Inflammatory macrophage treated with lipopolysaccharide for 4 hours (primary cell): ENCODE measurements at places on chromosomes 12 and 14.

DNA sequence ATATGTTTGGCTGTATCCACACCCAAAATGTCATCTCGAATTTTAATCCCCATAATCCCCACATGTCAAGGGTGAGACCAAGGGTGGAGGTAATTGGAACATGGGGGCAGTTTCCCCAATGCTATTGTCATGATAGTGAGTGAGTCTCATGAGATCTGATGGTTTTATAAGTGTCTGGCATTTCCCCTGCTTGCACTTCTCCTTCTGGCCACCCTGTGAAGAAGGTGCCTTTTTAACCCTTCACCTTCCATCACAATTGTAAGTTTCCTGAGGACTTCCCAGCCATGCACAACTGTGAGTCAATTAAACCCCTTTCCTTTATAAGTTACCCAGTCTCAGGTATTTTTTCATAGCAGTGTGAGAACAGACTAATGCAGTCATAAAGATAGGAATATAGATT, 216.7 kb upstream of the SSTR1 start:
- DNase-seq: no peak

DNA sequence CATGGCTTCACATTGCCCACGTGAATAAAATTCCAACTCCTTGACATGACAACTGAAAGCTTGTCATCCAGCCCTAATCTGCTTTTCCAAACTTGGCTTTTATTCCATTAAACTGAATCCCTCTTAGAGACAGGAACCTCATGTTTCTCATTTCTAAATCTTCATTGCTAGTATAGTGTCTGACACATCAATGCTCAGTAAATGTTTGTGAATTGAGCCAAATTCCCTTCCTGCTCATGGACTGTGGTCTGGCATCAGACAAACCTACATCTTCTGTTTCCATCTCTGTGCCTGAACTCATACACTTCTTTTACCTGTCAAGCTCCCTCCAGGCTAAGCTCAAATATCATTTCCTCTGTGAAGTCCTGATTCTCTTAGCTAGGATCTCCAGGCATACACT, 4.3 kb upstream of the FKBP11 start:
- no peak for DNase-seq

GRCh38 chr12:65823513-65824375, 539 bp upstream of the HMGA2 start:
- DNase-seq: no peak

- no peak for DNase-seq
These were observed 39.0 kb upstream of the NRXN3 start for GRCh38 chr14:78131201-78131600.

GRCh38 chr12:4829793-4830162, 79.9 kb upstream of the KCNA1 start:
- no peak for DNase-seq

DNA sequence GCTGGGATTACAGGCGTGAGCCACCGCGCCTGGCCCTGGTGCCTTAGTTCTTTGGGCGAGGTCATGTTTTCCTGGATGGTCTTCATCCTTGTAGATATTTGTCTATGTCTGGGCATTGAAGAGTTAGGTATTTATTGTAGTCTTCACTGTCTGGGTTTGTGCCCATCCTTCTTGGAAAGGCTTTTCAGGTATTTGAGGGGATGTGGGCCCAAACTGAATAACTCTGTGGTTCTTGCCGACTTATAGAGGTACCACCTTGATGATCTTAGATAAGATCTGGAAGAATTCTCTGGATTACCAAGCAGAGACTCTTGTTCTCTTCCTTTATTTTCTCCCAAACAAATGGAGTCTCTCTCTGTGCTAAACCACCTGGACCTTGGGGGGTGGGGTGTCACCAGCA, 18.9 kb downstream of the FGD4 start:
- no peak for DNase-seq

DNA sequence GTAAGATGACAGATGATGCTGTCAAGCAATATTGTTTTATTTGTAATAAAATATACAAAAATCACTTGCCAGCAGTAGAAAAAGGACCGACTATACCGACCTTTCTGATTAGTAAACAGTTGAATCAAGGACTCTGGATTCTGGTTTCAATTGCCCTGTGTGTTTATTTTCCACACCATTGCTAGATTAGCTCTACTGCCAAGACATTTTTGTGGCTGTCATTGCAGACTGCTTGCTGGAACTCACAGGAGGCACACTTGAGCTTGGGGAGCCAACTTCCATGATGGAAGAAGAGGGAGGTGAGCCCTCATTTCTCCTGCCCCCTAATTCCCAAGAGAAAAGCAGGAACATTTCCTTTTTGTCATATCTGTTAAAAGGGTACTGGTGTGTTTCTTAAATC, 51.3 kb downstream of the MAPKAPK5 start:
- DNase-seq: no peak

GRCh38 chr12:6231359-6232268, 31.4 kb downstream of the CD9 start:
- DNase-seq: no peak

DNA sequence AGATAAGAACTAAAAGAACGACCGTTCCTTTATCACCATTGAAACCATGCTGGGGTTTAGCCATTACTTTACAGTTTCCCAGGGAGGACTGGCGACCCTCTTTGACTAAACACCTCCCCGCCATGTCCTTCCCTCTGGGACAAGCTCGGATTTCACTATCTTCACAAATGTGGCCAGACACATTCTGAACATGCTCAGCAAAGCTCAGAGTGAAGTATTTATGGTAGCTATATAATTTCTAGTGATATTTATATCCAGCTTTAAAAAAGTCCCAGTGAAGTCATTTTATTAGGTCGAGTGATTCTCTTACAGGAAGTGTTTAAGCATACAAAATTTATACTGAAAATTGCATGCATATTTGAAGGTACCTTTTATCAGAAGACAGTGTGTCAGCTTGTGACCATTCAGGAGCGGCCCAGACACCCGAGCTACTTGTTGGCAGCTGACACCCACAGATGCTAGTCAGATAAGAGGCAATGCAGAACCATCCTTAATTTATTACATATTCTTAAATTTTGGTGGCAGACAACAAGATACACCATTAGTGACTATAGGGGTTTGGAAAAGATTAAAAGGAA, 36.8 kb downstream of the NIN start:
- no peak for DNase-seq

DNA sequence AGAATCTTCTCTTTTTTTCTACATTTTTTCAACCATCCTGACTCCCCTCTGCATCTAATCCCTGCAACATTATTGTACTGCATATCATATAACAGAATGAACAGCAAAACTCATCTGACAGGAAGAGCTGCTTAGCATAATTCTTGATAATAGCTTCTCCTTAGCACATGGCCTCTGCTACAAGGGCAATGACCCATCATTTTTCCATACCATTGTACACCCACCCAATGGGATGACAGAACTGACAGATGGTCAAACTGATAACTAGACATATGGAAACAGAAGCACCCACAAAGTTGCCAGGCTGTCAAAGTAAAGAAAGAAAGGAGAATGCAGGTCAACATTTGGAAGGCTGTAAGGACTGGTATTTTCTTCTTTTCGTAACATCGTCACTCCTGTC, 390.4 kb upstream of the USP15 start:
- no peak for DNase-seq

DNA sequence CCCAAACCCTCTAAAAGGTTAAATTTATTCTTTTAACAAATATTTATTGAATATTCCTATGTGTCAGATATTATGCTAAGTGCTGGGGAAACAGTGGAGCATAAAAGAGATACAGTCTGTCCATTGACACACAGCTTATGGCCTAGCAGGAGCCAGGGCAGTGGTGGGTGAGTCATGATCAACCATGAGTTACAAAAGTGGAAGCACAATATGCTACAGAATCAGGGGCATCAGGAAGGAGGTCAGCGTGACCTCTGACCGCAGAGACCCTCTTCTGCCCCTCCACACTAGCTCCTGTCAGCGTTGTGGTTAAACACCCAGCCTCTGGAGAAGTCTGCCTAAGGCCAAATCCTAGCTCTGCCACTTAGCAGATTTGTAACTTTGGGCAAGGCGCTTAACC, 4.7 kb upstream of the PPP1R1A start:
- peak; percentile 74 for DNase-seq

- no peak for DNase-seq
These were observed 660.4 kb upstream of the TMEM132C start for GRCh38 chr12:127606476-127607015.

DNA sequence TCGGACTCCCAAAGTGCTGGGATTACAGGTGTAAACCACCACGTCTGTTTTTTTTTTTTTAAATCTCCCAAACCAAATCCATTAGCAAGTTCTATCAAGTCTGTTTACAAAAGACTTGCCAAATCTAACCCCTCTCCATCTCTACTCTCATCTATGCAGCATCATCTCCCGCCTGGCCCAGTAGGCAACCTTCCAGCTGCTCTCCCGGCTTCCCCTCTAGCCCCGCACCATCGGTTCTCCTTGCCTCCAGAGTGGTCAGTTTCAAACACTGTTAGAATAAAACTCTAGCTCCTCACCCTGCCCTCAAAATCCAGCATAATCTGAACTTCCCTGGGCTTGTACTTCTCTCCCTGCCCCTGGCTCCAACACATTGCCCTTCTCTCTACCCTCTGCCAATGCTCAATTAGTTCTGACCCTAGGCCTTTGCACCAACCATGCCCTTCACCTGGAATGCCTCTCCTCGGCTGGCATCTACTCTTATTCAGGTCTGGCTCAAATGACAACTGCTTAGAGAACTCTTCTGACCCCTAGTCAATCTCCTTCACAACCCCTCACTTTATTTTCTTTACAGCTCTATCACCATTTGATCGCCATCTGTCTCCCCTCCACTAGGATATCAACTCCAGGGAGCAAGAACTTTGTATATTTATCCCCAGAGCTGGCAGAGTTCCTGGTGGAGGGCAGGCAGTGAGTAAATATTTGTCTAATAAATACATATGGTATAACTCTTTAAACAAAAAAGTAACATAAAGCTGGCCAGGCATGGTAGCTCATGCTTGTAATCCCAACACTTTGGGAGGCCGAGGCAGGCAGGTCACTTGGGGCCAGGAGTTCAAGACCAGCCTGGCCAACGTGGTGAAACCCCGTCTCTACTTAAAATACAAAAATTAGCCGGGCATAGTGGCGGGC, 4.9 kb downstream of the WSB2 start:
- DNase-seq: no peak

- DNase-seq: no peak
These were observed 19.6 kb downstream of the EPS8 start for GRCh38 chr12:15769586-15769985.

- no peak for DNase-seq
These were observed 8.8 kb downstream of the VRK1 start for GRCh38 chr14:96805956-96806355.

DNA sequence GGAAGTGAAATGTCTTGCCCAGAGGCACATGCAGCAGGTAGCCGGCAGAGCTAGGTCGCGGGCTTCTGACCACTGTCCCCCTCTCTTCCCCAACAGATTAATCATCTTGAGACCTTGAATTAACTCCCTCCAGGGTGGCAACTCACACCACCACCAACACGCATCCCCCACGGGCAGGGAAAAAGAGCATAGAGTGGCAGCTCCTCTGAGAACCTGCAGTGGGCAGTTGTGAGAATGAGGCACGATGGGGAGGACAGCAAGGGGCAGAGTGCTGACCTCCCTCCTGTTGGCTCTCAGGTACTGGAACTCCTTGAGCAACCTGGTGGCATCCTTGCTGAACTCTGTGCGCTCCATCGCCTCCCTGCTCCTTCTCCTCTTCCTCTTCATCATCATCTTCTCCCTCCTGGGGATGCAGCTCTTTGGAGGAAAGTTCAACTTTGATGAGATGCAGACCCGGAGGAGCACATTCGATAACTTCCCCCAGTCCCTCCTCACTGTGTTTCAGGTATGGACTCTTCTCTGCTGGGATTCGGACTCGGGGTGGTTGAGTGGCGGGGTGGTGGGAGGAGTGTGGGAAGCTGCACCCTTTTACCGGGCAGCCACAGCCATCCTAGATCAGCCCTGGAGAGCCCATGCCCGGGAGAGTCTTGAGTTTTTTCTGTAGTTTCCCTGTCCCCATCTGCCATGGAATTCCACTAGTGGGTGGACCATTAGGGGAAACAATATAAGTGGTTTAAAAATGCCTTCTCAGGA, 213.3 kb upstream of the FKBP4 start:
- no peak for DNase-seq

DNA sequence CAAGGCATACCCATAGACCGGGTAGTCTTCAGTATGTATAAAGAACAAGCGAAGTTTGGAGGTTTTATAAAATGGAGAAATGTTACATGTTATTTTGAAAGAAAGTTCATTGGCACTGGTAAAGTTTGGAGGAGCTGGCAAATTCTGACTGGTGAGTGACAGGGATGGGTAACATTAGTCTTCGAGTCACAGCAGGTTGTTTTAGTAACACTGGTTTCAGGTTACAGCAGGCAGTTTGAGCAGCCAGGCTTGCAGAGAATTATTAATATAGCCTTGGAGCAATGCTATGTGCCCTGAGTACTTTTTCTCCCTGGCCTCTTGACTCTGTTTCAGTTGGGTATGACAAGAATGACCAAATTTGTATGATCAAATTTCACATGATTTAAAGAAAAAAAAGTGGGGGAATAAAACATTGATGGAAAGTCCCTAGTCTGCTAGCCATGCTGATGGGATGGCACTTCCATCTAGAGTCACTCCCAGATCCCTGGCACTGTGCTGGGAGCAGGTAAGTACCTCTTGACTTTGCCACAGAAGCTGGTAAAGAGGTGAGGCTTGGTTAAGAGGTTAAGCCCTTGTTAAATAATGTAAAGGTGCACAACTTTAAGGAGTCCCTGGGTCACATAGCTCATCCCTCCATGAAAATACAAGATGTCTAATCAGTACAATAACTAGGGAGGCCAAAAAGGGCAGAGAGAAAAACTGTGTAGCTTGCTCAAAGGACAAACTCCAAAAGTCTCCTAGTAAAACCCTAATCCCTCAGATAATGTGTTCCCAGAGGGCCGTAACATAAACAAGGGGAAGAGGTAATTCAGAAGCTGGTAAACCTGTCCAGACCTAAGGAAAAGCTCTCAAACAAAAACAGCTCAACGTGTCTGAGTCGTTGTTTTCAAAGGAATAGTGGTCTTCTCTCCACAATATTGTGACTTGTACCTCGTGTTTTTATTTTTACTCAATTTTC, 12.7 kb upstream of the SVOP start:
- no peak for DNase-seq

- DNase-seq: no peak
These were observed 21.9 kb downstream of the ZFYVE21 start for GRCh38 chr14:103737432-103738045.

DNA sequence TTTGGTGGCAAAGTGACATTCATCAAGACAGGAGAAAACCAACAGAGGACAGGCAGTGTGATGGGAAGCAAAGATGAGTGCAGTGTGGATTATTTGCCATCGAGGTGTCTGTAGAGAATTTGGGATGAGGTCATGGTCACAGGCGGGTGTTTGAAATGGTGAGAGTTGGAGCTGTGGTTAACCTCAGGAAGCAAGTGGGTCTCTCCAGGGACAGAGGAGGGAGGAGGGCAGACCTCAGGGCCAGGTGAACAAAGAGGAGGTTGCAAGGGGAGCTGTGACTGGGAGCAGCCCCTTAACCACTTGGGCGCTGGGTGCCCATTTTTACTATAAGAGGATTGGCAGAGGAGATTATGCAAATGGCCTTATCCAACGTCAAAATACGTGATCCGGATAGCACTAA, 7.0 kb downstream of the FZD10 start:
- DNase-seq: no peak

DNA sequence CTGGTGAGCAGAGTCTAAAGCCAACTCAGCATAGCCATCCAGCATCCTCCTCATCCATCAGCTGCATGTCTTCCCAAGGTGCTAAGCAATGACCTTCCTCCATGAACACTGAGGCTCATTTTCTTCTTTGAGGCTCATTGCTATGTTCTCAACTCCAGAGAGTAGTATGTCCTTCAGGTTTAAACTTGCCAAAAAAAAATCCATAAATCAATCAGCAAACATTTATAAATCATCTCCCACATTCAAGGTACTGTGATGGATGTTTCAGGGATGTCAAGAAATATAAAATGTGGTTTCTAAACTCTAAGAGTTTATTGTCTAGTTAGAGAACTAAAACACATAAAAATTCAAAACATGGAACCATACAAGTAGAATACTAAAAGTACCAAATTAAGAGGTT, 29.8 kb upstream of the MDM1 start:
- no peak for DNase-seq
